ENCODE measurements at places on chromosomes 16 and 17.

DNA sequence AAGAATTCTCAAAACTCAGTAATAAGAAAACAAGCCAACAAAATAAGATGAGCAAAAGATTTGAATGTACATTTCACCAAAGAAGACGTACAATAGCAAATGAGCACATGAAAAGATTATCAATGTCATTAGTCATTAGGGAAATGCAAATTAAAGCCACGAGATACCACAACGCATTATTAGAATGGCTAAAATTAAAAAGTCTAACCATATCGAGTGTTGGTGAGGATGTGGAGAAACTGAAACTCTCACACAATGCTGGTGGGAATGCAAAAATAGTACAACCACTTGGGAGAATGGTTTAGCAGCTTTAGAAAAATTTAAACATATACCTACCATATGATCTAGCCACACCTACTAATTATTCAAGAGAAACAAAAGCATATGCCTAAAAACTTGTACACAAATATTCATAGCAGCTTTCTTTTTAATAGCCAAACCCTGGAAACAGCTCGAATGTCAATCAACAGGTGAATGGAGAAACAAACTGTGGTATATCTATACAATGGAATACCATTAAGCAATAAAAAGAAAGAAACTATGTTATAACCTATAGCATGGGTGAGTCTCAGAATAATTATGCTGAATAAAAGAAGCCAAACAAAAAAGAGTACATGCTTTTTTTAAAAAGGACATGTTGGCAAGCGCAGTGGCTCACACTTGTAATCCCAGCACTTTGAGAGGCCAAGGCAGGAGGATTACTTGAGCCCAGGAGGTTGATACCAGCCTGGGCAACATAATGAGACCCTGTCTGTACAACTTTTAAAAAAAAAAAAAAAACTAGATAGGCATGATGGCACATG is 103.6 kb downstream of the LITAF start:
- no peak for DNase-seq

DNA sequence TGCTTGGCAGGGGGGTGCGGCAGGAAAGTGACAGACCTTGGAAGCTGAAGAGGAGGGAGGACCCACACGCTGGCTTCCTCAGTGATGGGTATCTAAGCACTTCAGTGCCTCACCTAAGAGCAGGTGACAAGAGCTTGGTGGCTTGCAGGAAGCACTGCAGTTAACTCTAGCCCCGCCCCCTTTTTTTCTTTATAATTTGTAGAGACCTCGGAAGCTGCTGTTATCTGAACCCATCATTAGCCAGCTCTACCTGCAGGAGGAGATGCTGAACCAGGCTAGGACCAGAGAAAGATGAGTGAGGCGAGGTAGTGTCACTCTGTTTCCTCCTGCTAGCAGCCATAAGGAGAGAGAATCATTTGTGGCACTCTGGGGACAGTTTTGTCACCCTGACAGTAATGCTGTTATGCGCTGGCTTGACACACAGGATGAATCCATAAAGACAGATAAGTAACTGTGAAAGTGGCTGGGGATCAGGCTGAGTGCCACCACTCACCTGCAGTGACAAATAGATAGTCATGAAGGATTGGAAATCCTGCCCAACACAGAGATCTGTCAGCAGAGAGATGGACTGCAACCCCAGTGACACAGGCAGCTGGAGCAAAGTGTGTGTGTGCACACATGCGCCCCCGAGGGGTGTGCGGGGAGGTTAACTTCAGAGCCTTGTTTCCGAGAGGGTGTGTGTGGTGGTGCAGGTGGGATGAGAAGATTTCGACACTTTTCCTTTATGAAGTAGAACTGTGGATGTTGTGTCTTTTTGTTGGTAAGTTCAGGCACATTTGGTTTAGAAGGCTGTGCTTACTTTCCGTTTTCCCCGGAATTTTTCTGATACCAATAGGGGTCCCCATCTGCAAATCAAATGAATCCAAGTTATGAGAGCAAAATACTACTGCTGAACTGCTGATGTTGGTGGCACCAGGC is 224.0 kb downstream of the IRX3 start:
- DNase-seq: no peak

- no peak for DNase-seq
Measured at GRCh38 chr16:68360956-68361355, 50.1 kb downstream of the PRMT7 start.

- no peak for DNase-seq
Measured at GRCh38 chr17:19579867-19580565, 46.4 kb downstream of the SLC47A1 start.

DNA sequence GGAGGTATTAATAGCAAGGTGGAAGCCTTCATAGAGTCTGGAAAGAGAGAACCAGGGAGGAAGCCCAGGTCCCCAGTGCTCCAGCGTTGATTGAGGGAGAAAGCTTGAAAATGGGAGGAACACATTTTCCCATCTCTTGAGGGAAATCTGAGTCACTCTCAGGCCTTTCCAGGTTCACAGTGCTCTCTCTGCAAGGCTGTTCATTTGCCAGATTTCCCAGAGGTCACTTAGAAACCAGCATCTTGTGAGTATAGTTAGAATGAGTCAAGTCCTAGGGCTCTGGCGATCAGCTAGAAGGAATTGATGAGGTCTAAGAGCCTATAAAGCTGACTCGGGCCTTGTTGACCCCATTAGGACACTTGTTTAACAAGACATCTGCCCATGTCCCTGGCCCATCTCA is 17.7 kb upstream of the ZNF594 start:
- no peak for DNase-seq

DNA sequence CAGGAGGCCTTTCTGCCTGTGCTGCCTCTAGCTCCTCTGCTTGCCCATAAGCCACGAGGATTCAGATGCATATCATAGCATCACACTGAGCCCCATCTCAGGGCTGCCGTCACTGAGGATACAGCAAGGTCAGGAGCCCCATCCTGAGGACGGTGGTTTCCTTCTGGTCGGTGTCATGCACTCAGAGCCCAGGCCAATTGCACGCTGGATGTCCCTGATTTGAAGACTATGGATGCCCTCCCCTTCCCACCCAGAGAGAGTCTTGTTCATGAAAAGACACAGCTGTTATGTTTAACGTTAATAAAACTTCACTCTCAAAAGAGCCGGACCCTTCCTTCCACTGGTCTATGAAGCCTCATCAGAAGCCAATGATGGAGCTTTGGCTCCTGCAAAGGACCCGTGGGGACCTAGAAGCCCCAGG is 19.9 kb downstream of the COTL1 start:
- no peak for DNase-seq

GRCh38 chr16:85077039-85077438 is 35.2 kb downstream of the CIBAR2 start:
- no peak for DNase-seq

DNA sequence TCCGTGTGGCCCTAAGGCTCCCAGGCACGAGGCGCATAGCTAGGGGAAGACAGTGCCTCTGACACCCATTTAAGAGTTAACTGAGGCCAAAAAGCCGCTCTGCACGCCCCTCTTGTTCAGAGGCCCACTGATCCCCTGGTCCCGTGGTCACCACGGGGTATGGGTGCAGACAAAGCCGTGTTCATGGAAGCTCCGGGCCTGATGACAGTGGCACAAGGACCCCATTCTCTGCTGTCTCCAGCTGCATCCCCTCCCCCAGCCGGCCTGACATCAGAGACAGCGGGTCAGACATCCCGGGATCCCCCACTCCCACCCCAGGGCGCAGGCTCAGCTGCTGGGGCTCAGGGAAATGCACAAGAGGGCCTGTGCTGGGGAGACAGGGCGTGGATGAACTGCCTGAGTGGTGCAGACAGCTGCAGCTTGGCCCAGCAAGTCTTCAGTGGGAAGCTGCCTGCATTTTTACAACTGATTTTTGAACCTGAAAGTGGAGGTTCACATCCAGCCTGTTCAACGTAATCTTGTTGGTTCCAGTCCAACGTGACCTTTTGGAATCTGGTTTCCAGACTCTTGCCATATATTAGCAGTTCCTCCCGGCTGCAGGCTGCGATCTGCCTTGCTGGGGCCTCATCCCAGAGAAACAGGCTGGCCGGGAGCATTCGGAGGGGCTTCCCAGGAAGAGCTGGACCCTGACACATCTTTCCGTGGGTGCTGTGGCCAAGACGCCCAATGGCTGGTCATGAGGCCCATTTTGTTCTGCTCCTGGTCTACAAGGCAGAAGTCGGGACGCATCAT is 9.7 kb upstream of the BAHCC1 start:
- DNase-seq: no peak

- DNase-seq: no peak
Measured at GRCh38 chr17:69018687-69019086, 42.0 kb downstream of the ABCA9 start.

DNA sequence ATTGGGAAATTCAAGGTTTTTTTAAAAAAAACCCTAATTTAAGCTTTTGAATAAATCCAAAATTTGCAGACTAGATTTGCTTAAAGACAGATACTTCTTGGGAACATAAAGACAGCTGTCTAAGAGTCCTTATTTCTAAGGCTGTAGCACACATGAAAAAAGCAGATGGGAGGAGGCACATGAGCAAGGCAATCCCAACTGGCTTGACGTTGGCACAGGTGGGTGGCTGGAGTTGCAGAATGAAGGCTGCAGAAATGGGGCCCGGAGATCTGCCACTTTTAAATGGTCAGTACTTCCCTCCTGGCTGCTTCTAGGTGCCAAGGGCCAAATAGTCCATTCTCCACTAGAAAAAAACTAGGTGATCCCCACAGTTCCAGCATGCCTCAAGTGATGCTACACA is 4.4 kb downstream of the KIAA0753 start:
- no peak for DNase-seq

- no peak for DNase-seq
Measured at GRCh38 chr17:47875011-47875985, 20.7 kb upstream of the SP2 start.

DNA sequence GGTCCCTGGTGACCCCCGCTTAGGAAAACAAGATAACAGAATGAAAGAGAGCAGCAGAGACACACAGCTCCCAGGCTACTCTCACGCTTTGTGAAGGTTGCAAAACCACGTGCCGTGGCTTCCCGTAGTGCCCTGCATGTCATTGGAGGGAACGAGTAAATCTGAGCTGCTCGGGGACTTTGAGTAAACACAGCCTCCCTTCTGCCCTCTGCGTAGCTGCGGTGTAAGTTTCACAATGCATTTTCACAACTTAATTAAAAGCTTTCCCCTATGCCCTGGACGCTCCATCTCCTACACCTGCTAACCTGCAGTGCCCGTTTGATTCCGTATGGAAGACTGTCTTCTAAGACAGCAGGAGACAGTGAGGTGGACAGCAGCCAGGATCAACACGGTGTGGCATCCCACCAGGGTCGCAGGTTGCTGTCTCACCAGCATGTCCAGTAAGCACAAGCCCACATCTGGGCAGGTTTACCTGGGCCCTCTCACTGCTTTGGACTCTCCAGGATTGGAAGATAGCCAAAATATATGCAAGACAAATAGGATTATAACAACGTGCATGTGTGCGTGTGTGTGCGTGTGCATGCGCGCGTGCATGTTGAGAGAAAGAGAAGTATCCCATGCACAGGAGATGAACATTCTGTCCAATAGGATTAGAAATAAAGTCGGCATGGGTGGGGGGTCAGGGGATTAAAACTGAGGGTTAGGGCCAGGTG is 116.4 kb upstream of the RCVRN start:
- DNase-seq: no peak

GRCh38 chr16:86525696-86526095 is 15.4 kb downstream of the FOXF1 start:
- no peak for DNase-seq

DNA sequence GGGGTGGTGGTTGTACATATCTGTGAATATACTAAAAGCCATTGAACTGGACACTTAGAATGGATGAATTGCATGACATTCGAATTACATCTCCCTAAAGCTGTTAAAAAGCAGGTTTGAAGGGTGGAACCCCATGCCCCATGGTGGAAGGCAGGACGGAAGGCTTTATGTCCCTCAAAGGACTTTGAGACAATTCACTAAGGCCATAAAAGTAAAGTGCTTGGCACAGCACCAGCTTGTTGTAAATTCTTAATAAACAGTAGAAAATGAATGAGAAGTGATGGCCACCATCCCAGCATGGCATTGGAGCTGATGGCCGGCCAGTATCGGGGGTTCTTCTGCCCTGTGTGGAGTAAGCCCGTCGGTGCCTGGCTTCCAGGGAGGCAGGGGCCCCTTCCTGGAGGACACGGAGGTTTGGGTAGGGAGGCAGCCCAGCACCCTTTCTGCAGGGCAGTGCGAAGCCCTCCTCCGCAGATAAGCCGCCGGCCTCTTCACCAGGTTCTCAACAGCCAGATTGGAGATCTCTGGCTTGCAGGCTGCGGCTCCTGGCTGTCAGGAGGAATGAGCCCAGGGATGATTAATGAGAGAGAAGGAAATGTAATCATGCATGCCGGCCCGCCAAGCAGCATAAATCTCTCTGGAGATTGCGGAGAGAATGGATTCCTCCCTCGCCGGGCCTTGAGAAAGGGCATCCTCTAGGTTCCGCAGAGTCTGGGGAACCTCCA is 346.9 kb downstream of the FOXL1 start:
- no peak for DNase-seq

DNA sequence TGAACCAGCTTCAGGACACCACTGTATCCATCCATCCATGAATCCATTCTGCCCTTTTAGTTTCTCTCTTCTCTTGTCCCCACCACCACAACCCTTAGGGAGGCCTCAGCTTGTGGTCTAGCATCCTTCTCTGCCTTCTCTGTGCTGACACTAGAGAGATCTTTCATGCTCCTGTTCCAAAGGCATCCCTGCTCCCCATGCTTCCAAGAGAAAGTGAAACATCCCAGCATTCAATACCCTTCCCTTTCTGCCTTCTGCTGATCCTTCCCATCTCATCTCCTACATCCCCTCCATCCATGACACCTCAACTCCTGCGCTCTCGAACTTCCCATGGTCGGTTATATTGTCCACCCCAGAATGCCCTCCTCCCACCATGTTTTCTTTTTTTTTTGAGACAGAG is 10.0 kb downstream of the RAPGEFL1 start:
- no peak for DNase-seq

GRCh38 chr17:27807567-27808470 is 7.5 kb upstream of the NOS2 start:
- peak; percentile 58 for DNase-seq

DNA sequence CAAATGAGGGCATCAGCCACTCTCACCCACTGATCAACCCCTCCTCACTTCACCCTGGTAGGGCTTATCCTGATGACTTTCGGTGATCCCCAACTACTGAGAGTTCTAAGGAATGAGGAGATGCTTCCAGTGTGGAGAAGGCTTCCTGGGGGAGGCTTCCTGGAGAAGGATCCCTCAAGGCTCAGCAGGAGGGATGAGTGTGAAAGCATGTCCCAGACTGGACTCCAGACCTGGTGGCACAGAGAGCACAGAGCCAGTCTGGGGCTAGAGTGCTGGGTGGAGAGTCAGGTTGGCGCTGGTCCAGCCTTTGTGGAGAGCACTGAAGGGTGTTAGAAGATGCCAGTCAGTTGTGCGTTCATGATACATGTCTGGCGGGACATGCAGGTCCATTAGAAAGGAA is 53.7 kb downstream of the PLD6 start:
- DNase-seq: no peak

DNA sequence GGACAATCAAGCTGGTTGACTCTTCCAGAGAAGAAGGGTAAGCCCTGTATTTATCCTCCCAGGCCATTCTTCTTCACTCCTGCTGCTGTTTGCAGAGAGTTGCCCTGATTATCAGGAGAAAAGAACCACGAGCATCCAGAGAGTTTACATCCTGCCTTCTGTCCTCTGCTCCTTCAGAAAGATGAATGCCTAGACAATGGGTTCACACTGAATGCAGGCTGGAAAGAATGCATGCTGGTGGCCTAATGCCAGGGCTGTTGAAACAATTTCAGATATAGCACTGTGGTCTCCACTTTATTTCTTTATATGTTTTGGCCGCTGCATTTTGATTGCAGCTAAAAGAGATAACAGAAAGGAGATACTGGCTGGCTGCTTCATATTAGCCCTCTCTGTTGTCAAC is 21.2 kb upstream of the HAS3 start:
- no peak for DNase-seq

- DNase-seq: no peak
Measured at GRCh38 chr17:6348891-6349290, 86.0 kb downstream of the AIPL1 start.

Measured in stimulated activated CD4-positive, alpha-beta T cell treated with anti-CD3 and anti-CD28 coated beads, Interleukin-2, amount 100 ng/mL, for 4 hours (primary cell).